Type B pancreatic cell (in vitro differentiated cells): ENCODE measurements at places on chromosomes 12 and 14. TPM values are rescaled to one million over a fixed set of nuclear protein-coding genes. Genes with fewer than 3 reads are reported as not detected.

Gene CAPZA3
- total RNA-seq, result not detected in 2 replicates

Gene MGAT4C
- total RNA-seq, result 6.3 and 8.0 TPM in 2 replicates

DNA sequence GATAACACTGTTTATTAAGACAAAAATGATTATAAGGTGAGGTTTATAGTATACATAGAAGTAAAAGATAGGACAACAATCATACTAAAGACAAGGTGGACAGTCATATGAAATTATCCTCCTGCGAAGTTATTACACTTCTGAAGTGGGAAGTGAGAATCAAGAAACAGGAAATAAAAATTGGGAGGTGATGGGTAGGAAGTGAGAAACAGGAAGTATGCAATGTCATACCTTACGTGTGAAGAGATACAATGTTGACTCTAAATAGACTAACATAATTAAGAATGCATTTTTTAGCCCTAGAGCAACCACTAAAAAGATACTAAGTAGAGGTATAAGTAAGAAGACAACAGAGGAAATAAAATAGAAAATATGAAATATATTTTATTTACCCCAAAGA, 43.7 kb downstream of the GRIN2B start:
- DNase-seq, result no peak

- no peak for DNase-seq
These were observed at the start of gene GUCY2C for GRCh38 chr12:14696265-14696741. Gene GUCY2C (minus strand): TSS chr12:14696599. CDS start chr12:14696448, 151 bp downstream.

GRCh38 chr12:19045426-19045825, 84.1 kb upstream of the PLEKHA5 start:
- no peak for DNase-seq

- no peak for DNase-seq
These were observed 82.9 kb downstream of the NEDD1 start for GRCh38 chr12:96989916-96990315.

- DNase-seq, result no peak
These were observed 7.6 kb upstream of the EXD2 start for GRCh38 chr14:69183735-69184134.

GRCh38 chr12:6980740-6981139, 10.0 kb downstream of the EMG1 start:
- DNase-seq, result no peak
